ENCODE measurements at places on chromosomes 3 and 15.

DNA sequence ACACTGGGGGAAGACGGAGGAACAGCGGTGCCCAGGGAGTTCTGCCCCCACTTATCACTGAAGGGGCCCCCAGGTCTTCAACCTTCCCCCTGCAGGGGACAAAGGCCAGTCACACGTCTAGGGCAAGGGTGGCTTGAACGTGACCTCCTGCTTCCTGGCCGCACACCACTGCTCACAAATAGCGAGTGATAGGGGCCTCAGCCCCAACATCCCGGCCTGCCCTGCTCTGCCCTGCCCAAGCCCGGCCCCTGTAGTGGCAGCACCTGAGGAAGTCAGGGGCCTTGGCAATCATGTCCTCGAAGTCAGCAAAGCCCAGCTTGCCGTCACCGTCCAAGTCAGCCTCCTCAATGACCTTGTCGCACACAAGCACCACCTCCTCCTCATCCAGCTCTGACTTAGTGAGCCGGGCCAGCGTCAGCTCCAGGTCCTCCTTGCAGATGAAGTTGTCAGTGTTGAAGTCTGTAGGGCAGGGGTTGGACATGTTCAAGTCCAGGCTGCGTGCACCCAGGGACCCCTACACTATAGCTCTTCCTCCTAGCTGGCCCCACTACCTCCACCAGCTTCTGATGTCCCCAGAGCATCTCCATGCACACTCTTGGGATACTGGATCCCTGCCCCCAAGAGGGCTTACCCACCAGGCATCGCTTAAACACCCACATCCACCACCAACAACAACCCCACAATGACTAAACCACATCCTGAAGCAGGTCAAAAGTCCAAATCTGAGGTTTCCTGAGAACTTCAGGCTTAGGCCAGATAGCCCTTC lies 13.3 kb downstream of the SH2D7 start:
- no peak for DNase-seq

- no peak for DNase-seq
These were observed at the start of gene RBPMS2 for GRCh38 chr15:64775551-64776401. Gene RBPMS2 (minus strand): TSS chr15:64775589. CDS start chr15:64775319, 270 bp downstream.

- DNase-seq: no peak
These were observed 192.6 kb upstream of the RARB start for GRCh38 chr3:25235466-25235865.

GRCh38 chr3:136075811-136076210 lies 110.3 kb downstream of the PPP2R3A start:
- DNase-seq: no peak

DNA sequence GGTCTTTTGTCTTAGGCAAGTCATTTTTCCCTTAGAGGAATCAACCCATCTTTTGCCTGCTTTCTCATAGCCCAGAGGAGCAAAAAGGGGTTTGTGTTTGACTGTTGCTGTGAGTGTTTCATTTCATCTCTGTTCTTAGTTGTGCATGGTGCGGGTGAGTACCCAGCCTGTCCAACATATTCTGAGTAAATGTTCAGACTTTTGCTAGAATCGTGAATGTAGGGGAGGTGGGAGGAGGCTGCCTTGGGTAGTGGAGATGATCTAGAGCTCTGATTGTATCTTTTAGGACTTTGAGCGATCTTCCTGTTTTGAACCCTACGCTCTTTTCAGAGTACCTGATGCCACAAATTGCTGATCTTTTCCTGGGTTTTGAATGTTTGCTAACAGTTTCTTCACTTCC lies 123.1 kb downstream of the ZNF609 start:
- DNase-seq: no peak

DNA sequence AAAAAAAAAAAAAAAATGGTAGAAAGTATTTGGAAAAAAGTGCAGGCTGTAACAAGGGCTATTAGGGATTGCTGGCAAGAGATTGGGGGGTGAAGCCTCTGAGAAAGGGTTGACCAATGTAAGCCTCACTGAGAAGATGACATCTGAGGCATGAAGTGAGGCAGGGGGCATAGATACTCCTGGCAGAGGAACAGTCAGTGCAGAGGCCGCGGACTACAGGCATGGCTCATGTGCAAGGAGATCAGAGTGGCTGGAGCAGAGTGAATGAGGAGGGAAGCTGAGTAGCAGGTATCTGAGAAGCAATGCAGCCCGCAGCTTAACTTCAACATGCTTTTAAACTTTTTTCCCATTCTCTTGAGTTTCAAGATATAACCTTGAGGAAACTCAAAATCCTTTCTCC lies 5.4 kb downstream of the FBXL22 start:
- no peak for DNase-seq

- DNase-seq: no peak
These were observed 60.5 kb upstream of the MRPS22 start for GRCh38 chr3:139283301-139283700.

- DNase-seq: no peak
These were observed 62.0 kb downstream of the LMCD1 start for GRCh38 chr3:8563597-8563996.

- DNase-seq: no peak
These were observed 124.3 kb downstream of the RPLP1 start for GRCh38 chr15:69576948-69577351.

DNA sequence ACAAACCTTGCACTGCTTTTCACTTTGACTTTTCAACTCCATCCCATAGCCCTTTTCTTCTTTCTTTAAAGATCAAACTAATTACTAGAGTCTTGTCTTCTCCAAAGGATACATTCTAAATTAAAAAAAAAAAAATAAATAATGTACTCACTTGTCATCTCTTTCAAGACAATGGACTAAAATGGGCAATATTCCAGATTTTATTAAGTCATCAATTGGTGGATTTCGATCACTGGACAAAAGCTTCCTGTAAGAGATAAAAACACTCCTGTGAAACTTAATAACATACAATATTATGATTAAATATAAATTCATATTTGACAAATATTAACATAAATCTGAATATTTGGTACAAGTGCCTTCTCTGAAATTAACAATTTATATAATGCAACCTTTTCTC lies 34.1 kb downstream of the KPNA4 start:
- no peak for DNase-seq

DNA sequence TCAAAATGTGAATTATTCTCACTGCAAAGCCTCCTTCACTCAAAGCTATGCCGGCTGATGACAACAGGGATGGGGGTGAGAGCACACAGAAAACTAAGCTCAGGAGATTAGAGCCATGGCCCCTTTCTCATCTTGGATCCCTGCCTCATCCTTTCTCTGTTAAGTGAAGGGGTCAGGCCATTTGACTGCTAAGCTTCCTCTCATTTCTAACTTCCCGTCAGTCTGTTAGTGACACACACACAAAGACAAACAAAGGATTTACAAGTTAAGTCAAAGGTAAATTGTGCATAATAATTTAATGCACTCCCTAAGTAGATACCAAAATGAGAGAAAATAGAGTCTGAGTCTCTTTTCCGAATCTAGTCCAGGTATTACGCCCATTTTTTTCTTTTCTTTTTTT lies 1.2 kb downstream of the SS18L2 start:
- no peak for DNase-seq

- DNase-seq: no peak
These were observed 413.5 kb downstream of the RBMS3 start for GRCh38 chr3:29694331-29694730.

DNA sequence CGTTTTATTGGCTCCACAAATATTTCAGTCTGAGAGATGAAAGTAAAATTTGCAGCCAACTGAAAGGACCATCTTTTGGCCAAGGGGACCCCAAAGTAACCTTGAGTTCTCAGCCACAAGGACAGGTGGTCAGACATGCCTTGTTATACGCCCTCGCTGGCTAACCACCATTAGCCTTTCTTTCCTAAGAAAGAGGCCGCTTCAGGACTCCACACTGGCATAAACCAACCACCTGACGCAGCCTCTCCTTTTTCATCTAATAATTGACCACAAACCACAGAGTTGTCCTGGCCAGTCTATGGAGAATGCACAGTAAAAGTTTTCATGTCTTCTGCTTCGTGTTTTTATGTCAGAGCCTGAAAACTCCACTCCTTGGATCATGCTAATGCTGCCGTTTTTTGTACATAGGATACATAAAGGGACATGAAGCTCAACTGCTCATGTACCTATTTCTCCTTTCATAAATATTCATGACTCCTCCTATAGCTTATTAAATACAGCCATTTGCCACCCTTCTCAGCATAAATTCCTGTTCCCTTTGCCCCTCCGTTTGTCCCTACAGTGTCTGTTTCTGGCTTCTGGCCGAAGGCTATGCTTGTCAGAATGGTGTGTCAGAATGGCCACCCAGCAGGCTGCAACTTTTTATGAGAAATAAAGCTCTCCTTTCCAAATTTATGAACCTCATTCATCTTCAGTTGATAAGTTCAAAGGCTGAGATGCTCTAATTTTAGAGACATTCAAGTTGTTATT lies 374.1 kb upstream of the RBMS3 start:
- no peak for DNase-seq

GRCh38 chr3:115704661-115705338 lies 81.5 kb downstream of the GAP43 start:
- DNase-seq: no peak

GRCh38 chr3:175941352-175941751 lies 1082.2 kb downstream of the NAALADL2 start:
- DNase-seq: no peak

GRCh38 chr3:59995563-59995962 lies 945.7 kb upstream of the CFAP20DC start:
- DNase-seq: no peak

GRCh38 chr3:172355836-172356235 lies 92.4 kb downstream of the GHSR start:
- no peak for DNase-seq

- DNase-seq: no peak
These were observed 517.2 kb upstream of the CBLB start for GRCh38 chr3:106386050-106386449.

DNA sequence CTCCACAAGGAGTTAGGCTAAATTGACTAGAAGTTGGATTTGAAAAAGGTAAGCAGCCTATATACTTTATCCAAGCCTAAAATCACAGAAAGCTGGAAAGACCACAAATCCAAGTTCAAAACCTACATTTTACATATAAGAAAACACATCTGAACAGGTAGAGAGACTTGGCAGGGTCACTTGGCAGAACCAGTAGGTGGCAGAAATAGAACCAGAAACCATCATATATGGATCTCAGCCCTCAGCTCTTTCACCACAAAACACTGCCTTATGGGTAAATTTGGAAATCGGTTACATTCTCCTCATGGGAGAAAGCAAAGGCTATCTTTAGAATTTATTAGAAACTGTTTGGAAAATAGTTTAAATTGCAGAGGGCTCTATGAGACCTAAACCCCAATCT lies 44.2 kb downstream of the MKRN2 start:
- no peak for DNase-seq

- no peak for DNase-seq
These were observed 49.9 kb downstream of the FNDC3B start for GRCh38 chr3:172089250-172089649.

GRCh38 chr3:17579289-17580031 lies 163.0 kb downstream of the TBC1D5 start:
- DNase-seq: no peak

DNA sequence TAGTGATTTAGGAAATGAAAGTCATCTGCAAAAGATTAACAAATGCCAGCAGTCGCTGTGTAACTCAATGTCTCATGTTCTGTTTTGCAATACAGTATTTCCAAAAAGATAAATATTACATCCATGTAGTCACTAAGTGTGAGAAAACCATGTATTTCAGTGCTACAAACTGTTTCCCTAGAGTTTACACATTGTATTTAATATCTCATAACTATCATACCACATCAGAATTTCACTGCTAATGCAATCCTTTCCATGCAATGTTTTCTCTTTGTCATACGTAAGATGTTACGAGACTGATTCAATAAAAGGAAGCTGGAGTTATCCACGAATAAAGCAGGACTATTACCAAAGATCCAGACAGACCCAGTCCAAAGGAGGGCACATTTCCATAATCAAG lies 269.4 kb downstream of the GBE1 start:
- no peak for DNase-seq

- no peak for DNase-seq
These were observed 3.1 kb upstream of the DYNLT2B start for GRCh38 chr3:196321162-196321561.

GRCh38 chr15:48811325-48811958 lies 573 bp upstream of the CEP152 start:
- DNase-seq: no peak

GRCh38 chr3:63807961-63808565 lies 11.0 kb upstream of the C3orf49 start:
- DNase-seq: no peak

- DNase-seq: no peak
These were observed 106.1 kb upstream of the FRMD4B start for GRCh38 chr3:69491975-69492374.

- DNase-seq: no peak
These were observed 63.9 kb downstream of the TNFAIP8L3 start for GRCh38 chr15:51030649-51031316.

DNA sequence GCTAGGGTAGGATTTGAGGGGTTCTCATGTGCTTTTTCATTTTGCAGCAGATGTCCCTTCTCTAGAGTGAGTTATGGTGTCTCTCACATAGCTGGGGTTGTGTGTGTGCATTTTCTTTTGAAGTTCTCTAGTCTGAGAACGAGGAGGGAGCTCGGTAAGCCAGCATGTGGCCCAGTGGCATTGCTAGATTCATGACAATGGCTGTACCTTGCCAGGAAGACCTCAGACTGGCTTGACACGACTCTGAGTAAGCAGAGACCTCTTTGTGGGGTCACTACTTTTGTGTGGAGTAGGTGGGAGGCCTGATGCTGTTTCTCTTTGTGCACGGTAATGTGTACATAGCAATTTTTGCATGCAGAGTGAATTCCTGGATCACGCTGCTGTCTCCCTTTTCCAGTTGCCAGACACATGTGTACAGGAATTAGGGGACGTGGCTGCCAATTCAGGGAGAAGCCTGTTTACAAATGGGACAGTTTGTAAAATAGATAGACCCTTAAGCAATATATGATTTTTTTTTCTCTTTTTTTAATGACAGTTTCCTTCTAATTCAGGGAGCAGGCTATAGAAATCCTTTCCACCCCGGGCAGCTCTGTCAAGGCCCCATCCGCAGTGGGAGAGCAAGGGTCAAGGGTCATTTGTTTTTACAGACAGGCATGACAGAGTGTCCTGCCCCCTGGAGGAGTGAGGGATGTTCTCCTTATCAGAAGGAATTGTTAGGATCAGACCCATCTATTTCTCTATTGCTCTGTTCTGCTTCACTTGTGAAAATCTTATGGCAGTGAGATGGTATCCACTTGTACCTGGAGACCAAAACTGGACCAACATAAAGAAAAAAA lies 4.6 kb downstream of the CACNA1D start:
- DNase-seq: no peak

DNA sequence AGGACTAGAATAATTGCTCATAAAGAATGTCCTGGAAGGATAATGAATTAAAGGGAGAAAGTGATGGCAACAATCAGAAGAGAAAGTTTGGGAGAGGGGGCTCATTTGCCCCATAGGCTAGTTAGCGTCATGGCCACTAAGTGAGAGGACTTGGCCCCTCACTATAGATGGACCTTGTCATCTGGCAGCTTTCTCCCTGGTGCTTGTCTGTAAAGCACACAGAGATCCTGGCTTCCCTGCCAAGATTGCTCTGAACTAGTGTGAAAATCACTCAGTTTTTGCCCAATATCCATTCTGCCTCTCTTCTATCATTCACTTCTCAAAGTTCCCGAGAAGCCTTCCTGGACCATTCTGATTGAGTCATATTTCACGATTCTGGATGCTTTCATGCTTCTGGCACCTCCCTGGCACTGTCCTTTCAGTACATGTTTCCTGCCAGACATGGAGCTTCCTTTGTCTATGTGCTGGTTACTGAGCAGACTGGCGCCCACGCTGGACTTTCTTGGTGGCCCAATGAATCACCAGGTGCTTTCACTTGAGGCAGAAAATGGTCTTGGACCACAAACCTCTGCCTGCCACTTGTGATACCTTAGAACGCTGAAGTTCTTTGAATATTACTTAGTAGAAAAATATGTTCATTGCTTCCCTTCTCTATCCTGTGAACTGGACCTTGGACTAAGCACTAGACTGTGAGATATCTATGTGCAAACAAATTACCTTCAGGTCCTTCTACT lies 709.6 kb upstream of the CFAP20DC start:
- DNase-seq: peak; percentile 9
